Activated T-cell treated with anti-CD3 and anti-CD28 coated beads for 4 hours (primary cell): ENCODE measurements at places on chromosomes 13 and 19.

GRCh38 chr19:7705387-7706187 lies 3.7 kb upstream of the FCER2 start:
- peak; percentile 64 for DNase-seq

DNA sequence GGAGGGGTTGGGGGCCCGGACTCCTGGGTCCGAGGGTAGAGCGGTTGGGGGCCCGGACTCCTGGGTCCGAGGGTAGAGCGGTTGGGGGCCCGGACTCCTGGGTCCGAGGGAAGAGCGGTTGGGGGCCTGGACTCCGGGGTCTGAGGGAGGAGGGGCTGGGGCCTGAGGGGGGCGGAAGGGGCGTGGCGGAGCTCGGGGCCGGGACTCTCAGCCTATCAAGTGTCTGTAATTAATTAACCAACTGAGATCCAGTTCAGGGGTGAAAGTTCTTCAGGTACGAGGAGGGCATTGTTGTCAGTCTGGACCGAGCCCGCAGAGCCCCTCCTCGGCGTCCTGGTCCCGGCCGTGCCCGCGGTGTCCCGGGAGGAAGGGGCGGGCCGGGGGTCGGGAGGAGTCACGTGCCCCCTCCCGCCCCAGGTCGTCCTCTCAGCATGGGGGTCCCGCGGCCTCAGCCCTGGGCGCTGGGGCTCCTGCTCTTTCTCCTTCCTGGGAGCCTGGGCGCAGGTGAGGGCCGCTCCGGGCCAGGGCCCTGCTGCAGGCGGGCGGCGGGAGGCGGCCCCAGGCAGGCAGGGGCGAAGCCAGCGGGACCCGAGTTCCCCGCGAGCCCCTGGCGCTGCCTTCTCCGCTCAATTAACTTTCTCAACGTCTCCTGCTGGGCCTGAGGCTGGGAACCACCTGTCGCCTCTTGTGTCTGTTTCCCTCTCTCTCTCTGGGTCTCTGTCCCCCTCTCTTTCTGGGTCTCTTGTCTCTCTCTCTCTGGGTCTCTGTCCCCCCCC lies 697 bp downstream of the FCGRT start:
- no peak for DNase-seq

DNA sequence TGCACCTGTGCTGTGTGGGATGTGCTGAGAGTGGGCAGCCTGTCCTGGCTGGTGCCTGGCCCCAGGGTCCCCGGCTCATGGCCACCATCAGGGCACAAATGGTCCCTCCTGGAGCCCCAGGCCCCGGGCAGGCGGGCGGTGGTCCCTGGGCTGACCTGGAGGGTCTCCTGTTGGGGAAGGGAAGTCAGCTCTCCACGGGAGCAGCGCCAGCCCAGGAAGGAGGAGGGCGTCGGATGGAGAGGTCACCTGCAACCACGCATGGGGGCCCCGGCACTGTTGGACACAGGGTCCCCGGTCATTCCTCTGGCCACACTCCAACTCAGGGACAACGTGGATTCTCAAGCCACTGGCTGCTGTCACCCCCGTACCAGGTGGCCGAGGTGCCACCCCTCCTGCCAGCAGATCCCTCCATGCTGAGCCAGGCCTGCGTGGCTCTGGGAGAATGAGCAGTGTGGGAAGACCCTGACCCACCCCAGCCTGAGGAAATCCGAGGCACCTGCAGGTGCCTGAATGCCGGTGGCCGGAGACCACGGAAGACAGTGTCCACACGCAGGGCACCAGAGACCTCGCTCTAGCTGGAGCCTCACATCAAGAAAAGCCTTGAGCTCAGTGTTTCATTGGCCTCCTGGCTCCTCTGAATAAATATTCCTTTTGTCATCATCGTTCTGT lies 13.5 kb downstream of the LMNB2 start:
- DNase-seq = no peak

- DNase-seq = no peak
Measured at GRCh38 chr13:113454936-113455335, 1.6 kb upstream of the ADPRHL1 start.

GRCh38 chr13:47890146-47890814 lies 110.8 kb downstream of the SUCLA2 start:
- DNase-seq = no peak

- no peak for DNase-seq
Measured at GRCh38 chr13:33994198-33994597, 176.2 kb downstream of the RFC3 start.

DNA sequence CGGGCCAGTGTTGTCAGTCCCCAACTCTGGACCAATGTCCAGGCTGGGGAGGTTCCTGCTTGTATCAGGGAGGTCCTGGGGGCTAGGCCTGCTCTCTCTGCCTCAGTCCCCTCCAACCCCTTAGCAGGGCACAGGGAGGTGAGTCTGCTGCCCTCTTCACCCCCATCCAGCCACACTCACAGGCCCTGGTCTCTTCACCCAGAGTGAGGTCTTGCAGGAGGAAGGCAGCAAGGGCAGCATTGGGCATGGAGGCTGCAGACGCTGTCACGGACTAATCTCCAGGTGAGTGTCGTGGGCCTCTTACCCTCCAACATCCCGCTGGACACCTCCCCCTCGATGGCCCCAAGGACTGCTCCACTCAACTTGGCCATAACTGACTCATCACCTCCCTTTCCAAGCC lies 11.9 kb upstream of the SIGLEC11 start:
- DNase-seq = no peak

DNA sequence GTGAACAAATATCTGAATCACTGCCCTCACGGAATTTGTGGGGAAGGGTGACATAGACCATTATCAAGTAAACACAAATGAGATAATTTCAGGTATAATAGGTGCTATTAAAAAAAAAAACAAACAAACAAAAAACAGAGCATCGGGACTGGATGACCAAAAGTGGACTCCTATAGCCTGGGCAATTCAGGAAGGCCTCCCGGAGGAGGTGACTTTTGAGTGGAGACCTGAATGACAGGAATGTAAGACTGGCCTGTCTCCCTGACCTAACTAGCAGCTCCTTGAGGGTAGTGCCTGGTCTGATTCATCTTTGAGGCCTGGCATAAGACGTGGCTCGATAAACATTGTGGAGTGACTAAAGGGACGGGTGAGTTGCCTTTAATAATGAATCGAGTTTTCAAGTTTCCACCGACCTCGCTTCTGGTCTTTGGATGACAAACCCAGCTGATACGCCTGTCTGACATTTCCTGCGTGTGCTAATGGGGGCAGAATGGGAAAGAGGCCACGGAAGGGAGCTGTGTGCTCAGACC lies 6.8 kb downstream of the KLK10 start:
- no peak for DNase-seq

DNA sequence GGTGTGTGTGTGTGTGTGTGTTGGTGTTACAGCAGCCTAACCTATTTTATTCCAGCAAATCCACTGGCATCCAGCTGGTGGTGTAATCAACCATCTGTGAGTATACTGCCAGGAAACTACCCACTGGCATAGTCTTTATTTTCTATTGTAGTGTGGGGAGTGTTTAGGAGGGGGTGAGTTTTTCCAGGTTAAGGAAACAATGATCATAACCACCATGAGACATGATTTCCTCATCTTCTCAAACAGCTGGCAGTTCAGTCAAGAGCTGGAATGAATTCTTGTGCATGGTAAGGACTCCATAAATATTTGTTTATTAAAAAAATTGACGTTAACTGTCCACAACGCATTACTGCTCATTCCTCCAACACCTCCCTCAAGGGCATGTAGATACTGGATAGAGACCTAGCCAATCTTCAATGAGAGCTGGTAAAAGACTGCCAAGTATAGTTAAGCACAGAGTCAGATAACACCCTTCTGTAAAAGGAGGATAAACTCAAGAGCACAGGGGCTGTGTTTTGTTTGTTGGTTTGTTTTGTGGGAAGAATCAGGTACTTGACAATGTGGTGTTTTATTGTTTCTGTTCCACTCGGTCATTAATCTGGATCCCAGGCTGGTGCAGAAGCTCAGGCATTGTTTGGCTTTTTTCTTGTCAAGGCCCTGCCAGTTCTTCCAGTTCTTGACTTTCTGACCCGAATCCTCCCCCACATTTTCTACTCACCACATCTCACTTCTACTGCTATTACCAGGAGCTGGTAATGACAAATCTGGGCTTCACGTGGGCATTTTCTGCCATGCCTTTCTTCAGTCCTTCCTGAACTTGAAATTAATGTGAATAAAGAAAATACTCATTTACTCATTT lies 31.6 kb upstream of the SLC46A3 start:
- DNase-seq = no peak

DNA sequence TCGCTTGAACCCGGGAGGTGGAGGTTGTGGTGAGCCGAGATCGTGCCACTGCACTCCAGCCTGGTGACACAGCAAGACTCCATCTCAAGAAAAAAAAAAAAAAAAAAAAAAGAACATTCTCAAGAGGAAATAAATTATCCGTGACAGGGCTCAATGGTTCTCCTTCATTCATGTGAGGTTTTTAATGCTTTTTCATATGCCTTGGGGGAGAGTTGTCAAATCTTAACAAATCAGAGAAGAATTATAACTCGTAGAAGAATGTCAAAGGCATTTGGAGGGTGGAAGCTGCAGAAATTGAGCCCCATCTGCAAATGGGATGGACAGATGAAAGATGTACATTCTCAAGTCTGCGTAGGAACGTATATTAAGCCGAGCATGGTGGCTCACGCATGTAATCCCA lies 34.9 kb upstream of the HOMER3 start:
- DNase-seq = no peak

GRCh38 chr13:24854311-24854710 lies 90.3 kb downstream of the RNF17 start:
- no peak for DNase-seq

DNA sequence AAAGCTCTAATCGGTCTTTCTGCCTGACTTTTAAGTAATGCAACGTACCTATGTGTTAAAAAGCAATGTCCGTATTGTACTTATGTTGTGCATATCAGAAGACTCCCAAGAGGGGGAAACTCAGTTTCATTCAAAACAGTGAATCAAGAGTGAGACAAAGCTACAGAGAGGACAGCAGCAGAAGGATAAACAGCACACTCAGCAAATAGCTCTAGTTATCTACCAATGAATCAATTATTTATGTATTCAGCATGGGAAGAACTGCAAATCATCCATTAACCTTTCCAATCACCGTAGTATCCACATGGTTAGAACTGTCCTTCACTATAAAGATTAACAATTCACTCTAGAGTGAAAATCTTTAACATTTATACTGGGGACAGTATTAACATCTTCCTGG lies 36.7 kb upstream of the SOHLH2 start:
- no peak for DNase-seq

DNA sequence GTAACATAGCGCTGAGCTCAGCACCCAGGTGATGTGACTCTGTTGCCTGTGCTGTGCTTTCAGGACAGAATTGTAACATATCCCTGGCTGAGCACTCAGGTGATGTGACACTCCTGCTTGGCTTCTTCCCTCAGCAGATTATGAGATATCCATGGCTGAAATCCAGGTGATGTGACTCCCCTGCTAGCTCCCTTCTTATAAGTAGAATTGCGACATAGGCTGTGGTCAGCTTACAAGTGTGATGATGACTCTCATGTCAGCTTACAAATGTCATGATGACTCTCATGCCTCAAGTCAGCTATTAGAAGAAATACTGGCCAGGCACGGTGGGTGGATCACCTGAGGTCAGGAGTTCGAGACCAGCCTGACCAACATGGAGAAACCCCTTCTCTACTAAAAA lies 14.3 kb upstream of the ZNF429 start:
- no peak for DNase-seq

GRCh38 chr13:67421475-67421874 lies 191.3 kb upstream of the PCDH9 start:
- no peak for DNase-seq

GRCh38 chr13:28099396-28100149 lies 803 bp downstream of the FLT3 start:
- DNase-seq = no peak

GRCh38 chr13:39232401-39232980 lies 194.2 kb downstream of the NHLRC3 start:
- DNase-seq = no peak

DNA sequence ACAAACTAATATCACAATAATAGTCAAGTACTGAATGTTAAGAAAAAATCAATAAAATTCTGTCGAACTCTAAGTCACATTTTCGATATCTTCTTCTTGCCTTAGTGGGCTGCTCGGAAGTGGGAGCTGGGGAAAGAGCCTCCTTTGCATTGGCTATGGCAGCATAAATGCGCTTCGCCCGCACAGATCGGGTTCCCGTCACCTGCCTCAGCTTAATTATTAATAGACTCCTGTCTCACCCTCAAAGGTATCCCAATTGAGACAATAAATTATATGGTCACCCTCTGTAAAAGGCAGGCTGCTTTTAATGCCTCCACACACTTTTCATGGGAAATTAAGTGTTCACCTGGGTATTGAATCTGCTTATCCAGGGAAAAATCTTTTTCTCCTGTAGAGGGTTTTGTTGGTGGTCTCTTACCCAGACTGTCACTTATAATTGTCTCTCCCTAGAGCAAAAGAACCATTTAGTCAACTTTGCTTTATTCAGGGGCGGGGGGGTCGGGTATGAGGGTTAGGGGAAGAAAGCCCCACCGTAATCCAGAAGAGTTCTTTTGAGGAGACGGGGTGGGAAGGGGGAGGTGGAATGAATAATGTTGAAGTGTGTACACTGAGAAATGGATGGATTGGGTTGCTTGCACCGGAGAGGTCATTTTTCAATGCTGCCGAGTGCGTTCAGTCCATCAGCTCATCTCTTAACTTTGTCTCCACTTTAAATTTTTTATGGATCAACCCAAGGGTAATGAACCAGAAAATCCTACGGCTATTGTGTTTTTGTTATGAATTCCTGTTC lies 682.6 kb upstream of the SGCG start:
- no peak for DNase-seq

DNA sequence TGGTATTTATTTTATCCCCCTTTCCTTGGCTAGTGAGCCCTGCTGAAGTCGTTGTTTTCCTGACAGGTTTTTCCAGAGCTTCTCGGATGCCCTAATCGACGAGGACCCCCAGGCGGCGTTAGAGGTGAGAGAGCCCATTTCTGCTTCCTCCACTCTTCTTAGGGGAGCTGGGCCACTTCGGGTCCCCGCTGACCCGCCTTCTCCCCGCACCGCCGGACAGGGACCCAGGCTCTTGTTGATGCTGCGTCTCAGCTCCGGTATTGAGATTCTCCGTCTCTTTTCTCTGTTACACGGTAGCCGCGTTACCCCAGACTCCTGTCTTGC lies 306 bp downstream of the SUGT1 start:
- DNase-seq = no peak

- DNase-seq = no peak
Measured at GRCh38 chr19:14413693-14414181, 5.4 kb downstream of the DDX39A start.

- no peak for DNase-seq
Measured at GRCh38 chr13:60032851-60033250, 130.9 kb downstream of the DIAPH3 start.

GRCh38 chr19:55463583-55464031 lies 944 bp downstream of the C19orf85 start:
- no peak for DNase-seq
